Caco-2 (cell line): ENCODE measurements at places on chromosomes 6 and 20. TPM values are rescaled to one million over a fixed set of nuclear protein-coding genes. Genes with fewer than 3 reads are reported as not detected.

The SCAF8 gene
- total RNA-seq: 45.2 and 45.9 TPM in 2 replicates

The SLC17A1 gene
- not detected in 2 replicates for total RNA-seq

DNA sequence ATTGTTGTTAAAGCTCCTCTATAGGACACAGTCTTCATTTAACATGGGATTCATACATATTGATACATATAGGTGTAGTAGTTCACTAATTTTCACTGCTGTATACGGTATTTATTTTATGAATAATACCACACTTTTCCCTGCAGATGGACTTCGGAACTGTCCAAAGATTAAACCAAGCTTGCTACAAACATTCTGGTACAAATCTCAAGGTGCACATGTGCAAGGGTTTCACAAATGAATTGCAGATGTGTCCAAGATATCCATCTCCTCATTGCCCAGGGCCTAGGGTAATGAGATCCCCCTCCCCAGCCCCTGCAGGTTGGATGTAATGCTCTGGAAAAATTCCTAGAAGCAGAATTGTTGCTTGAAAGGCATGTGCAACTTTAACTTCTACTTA is 31.4 kb downstream of the DTNBP1 start:
- no peak for DNase-seq

DNA sequence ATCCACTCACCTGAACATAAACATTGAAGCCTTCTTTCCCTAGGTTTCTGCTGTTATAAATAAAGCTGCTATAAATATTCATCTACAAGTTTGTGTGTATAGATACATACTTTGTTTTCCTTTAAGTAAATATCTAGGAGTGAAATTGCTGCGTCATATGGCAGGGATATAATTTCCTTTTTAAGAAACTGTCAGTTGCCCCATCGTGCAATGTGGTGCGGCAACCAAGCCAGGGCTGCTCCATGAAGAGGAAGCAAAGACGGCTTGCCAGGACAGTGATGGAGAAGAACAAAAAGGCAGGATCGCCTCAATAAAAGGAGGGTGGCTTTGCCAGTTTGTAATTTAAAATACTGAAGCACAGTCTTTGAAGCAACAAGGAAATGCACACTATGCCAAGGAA is 36.6 kb downstream of the CITED2 start:
- DNase-seq: no peak
